Activated CD4-positive, alpha-beta memory T cell treated with anti-CD3 and anti-CD28 coated beads for 36 hours (primary cell): ENCODE measurements at places on chromosomes 4 and X. TPM values are rescaled to one million over a fixed set of nuclear protein-coding genes. Genes with fewer than 3 reads are reported as not detected.

RASSF6 gene
- total RNA-seq: not detected

DNA sequence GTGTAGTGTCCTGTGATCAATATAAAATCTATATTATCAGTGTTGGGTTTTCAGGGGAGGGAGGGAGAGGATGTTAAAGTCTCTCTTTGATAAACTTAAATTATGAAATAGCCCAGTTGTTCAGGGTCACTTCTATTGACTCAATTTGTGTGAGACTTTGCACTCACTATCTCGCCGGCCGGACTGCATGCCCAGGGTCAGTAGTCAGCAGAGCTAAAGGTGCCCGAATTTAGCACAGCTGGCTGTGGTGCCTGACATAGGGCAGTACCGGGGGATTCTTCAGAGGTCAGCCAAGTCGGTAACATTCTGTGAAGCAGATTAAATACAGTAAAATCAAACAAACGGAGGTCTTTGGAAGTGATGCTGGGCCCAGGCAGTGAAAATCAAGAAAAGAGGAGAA is 19.2 kb downstream of the GABRQ start:
- no peak for DNase-seq

GRCh38 chr4:115664285-115664684 is 550.9 kb upstream of the NDST4 start:
- no peak for DNase-seq

DNA sequence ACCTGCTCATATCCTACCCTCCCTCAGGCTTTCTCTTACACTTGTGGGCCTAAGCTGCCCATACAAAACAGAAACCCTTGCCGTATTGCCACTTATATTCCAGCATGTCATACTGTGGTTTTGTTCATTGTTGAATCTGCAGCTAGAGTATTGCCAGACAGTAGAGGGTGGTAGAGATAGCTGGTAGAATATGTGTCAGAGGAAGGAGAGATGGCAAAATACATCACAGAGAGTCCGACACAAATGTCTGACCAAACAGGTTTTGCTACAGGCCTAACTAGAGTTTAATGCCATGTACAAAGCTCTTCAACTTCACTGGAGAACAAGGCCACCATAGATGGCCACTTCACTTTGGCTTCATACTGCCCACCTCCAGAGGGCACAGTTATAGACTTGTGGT is 160.1 kb downstream of the EFHC2 start:
- DNase-seq: no peak

GRCh38 chr4:168930413-168931196 is 79.5 kb downstream of the CBR4 start:
- DNase-seq: no peak

- DNase-seq: peak; percentile 63
These were observed 37.3 kb downstream of the ACOX3 start for GRCh38 chr4:8403173-8403753.

- no peak for DNase-seq
These were observed 204.1 kb downstream of the MAPK10 start for GRCh38 chr4:86155766-86156165.

GRCh38 chr4:157220371-157220881 is at the start of gene GRIA2:
GRIA2 (plus strand) TSS chr4:157220728; CDS start chr4:157221043, 315 bp downstream.
- no peak for DNase-seq
